ENCODE measurements at places on chromosomes 5 and 9.
A peak's percentile ranks its signal among the peaks of the same experiment; 100 is the strongest.

DNA sequence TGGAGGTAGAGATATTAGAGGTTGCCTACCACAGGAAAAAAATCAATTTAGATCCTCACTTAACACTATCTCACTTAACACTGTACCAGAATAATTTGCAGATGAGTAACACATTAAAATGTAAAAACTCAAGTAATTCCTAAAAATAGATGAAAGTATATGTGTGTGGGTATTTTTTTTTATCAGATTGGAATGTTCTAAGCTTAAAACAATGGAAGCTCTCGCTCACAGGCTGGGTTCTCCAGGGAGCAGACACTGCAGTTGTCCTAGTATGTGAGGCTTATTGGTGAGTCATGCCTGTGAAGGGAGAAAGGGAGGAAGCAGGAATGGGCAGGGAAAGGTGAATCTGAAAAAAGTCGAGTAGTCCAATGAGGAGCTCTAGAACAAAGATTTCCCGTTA is 181.3 kb upstream of the ZNF608 start:
- peak; percentile 63 for DNase-seq

GRCh38 chr9:103152473-103152872 is 157.3 kb downstream of the CYLC2 start:
- no peak for DNase-seq

- peak; percentile 27 for DNase-seq
Measured at GRCh38 chr5:1502046-1502736, 21.6 kb downstream of the LPCAT1 start.

DNA sequence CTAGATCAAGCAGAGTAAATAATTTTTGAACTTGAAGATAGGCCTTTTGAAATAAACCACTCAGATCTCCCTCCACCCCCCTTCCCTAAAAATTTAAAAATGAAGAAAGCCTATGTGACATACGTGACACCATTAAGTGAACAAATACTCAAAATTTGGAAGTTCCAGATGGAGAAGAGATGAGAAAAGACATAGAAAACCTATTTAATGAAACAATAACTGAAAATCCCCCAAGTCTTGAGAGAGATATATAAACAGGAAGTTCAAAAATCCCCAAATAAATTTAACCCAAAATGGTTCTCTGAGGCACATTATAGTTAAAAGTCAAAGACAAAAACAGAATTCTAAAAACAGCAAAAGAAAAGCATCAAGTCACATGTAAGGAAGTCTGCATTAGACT is 428.6 kb downstream of the PSAT1 start:
- no peak for DNase-seq

GRCh38 chr5:72018143-72018803 is 89.0 kb upstream of the MAP1B start:
- peak; percentile 67 for DNase-seq

GRCh38 chr5:73265641-73266040 is 92.6 kb downstream of the TMEM174 start:
- no peak for DNase-seq
